ENCODE measurements at places on chromosomes 2 and 18.

GRCh38 chr2:64595397-64596176 lies 58.1 kb downstream of the SERTAD2 start:
- DNase-seq = no peak

DNA sequence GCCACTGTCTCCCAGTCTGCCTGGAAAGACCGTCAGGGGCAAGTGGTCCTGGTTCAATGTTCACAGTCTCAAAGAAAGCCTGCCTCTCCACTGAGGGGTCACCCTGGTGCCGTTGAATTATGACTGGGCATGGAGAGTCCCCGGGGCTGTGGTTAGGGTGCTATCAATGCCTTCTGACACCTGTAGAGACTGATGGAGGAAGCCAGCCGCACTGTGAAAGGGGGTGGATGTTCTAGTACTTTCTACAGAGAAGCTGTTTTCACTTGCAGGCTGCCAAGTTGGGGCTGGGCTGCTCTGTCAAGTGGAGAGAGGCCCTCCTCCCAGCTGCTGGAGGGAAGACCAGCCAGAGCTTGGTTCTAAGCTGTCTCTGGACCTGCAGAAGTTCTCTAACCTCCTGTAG lies 80.5 kb downstream of the BCL2L11 start:
- DNase-seq = no peak

DNA sequence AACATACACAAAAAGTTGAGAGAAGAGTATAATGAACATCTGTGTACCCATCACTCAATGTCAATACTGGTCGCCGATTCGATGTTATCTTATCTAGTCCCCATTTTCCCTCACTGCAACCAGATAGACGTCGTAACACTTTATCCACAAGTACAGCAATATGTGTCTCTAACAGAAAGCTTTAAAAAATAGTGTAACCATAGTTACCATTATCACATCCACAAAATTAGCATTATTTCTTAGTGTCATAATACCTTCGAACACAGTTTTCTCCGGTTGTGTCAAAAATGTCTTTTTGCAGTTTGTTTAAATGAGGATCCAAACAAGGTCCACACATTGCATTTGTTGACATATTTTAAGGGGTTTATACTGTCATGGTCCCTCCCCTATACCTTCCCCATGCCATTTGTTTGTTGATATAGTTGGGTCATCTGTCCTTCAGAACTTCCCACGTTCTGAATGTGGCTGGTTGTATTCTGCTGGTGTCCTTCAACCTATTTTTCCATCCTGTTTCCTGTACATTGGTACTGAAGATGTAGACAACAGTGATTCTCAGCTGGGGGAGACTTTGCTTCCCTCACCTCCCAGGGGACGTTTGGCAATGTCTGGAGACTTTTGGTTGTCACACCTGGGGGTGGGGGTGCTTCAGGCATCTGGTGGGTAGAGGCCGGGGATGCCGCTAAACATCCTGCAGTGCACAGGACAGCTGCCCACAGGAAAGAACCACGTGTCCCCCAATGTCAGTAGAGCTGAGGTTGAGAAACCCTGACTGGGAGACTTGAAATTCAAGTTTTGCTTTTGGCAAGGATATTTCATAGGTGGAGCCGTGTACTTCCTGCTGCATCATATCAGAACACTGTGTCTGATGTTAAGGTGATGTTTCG lies 72.7 kb upstream of the SPRED2 start:
- DNase-seq = no peak

DNA sequence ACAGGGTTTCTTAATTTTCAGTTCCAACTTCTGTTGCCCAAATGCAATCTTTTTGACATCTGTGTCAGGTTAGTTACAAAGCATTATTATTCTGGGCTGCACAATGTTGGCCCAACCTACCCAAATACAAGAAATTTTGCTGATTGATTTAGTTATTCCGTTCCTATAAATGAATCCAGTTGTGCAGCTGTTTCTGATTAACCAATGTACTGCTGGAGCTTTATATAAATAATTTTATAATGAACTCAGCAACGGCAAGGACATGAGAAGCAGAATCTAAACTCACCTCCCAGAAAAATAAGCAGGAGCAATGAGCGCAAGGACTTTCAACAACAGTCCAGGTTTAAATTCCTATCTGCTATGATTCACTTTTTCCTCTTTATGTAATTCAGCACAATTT lies 76.3 kb upstream of the WIPF1 start:
- no peak for DNase-seq

- no peak for DNase-seq
These were observed 26.8 kb downstream of the SMAD7 start for GRCh38 chr18:48923746-48924629.

DNA sequence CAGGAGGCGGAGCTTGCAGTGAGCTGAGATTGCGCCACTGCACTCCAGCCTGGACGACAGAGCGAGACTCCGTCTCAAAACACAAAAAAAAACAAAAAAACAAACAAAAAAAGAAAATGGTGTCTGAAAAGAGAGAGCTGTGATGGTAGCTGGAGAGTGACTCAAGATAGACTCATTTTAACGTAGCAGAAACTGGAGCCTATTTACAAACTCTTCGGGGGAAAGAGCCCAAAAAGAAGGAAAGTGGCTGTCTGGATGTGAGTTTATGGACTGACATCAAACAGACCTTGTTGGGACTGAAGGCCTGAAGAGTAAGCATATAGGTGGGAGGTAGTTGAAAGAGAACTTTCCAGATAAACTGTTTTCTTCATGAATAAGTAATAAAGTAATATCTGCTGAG lies 51.8 kb downstream of the LIMS1 start:
- DNase-seq = no peak

DNA sequence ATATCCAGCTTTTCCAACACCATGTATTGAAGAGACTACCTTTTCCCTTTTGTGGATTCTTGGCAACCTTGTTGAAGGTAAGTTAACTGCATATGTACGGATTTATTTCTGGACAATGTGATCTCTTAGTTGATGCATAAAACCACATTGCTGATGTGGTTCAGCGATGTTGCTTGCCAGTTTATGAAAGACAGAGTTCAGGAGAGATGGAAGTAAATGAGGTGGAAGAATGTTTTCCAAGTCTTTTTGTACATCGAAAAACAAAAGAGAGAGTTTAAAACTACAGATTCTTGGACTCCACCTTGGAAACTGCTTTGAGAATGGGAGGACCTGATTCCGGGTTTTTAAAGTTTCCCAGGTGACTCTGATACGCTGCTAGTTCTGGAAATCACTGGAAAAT lies 43.8 kb downstream of the MOB4 start:
- DNase-seq = no peak

- no peak for DNase-seq
These were observed 33.4 kb upstream of the HPCAL1 start for GRCh38 chr2:10269291-10269690.

DNA sequence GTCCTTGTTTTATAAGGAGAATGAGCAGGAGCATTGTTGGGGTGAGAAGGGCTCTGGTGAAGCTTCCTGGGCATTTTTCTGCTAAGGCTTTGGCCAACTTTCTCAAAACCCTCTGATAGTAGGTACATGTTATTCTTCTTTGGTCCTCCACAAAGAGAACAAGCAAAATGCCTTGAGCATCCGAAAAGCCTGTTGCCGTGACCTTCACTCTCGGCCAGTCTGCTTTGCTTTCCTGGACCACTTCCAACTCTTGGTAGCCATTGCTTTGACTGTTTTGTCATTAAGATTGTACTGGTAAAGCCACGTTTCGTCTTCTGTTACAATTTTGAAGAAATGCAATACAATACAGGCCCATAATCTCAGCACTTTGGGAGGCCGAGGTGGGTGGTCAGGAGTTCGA lies 27.4 kb upstream of the ALLC start:
- no peak for DNase-seq

DNA sequence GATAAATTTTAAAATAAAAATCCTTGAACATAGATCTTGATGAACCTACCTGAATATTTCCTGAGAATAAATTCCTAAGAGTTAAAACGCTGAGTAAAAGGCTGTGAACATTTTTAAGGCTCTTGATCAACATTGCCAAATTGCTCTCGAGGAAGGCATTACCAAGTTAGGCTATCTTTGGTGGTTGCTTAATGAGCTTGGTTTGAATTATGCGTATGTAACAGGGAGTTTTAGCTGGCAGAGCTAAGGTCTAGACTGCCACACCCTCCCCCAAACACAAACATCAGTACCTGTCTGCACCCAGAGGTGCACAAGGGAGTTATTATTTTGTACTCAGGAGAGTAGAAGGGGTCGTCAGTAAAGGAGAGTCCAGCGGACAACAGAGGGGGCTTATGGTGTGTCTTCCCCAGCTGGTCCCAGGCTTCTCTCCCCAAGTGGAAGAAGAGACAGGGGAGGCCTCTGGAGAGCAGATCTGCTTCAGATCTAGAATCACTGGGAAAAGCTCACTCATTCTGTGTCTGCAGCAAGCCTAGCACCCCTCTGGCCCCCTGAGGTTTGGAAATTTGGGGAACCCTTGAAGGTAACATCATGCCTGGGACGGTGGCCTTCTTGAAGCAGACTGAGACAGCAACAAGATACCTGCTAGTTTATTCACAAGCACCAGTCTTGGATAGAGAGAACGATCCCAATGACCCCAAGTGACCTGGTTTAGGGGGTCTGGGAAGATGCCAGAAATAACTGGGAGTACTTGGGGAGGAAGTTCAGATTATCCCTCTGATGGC lies 197.2 kb upstream of the ID2 start:
- no peak for DNase-seq

GRCh38 chr2:69546646-69547045 lies 96.9 kb downstream of the AAK1 start:
- no peak for DNase-seq

DNA sequence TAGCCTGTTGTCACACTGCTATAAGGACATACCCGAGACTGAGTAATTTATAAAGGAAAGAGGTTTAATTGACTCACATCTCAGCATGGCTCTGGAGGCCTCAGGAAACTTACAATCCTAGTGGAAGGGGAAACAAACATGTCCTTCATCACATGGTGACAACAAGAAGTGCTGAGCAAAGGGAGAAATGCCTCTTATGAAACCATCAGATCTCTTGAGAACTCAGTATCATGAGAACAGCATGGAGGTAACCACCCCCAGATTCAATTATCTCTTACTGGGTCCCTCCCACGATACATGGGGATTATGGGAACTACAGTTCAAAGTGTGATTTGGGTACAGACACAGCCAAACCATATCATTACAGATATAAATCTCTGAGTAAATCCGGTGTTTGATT lies 148.7 kb downstream of the PRPF40A start:
- DNase-seq = no peak

- no peak for DNase-seq
These were observed 24.3 kb downstream of the BABAM2 start for GRCh38 chr2:27914805-27915175.

DNA sequence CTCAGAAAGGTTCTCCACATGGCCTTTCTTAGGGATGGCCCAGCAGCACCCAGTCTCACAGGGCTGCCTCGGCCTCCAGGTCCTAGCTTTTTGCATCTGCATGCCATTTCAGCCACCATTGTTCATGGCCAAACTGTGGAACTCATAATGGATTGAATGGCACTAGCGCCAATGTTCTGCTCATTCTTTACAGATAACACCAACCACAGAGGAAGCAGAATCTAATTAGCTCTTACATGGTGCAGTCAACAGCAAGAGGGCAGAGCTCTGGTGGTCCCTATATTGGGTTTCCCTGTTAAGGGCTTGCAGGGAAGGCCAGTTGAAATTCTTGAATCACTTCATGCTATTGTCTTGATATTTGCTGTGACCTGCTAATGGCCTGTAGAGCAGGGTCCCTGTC lies 45.6 kb downstream of the ARL4C start:
- DNase-seq = no peak

Data from NCI-H1048 (cell line).